Non-pigmented ciliary epithelial cell (primary cell): ENCODE measurements at places on chromosomes 6 and 20.

DNA sequence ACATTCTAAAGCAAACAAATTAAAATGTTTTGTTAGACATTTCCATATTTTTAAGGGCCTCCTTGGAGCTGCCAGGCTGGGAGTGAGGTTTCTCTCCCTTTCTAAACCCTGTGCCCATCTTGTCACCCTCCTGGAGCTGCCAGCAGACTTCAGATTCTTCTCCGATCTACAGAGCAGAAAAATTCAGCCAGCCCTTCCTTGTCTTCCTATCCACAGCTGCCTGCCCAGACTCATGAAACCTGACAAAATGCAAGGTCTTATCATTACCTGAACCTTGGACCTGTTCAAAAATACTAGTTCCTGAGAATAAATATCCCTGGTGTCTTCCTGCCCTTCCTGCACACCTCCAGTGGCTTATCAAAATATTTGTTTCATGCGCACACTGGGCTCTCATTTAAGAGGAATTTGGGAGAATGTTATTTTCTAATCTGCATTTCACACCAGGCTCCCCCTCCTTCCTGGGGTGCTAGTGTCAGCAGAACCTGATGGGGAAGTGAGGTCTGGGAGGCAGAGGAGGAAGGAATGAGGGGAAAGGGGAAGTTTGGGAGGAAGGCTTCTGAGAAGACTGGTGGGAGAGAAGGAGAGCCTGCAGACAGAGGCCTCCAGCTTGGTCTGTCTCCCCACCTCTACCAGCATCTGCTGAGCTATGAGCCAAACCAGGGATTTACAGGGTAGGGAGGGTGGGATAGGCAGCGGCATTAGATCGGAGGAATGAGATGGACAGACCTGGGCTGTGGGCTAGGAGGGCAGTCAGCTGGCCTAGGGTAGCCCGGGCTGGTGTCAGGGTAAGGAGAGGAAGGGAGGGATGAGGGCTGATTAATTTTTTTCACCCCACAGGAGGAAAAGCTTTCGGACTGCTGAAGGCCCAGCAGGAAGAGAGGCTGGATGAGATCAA, at the start of gene AIF1:
Gene AIF1 (plus strand): TSS at position 551 of the 895 bp plus-strand sequence. CDS start 96 bp downstream, at position 647.
- DNase-seq: no peak

- DNase-seq: no peak
Measured at GRCh38 chr6:90454836-90455427, 131.9 kb downstream of the MAP3K7 start.

DNA sequence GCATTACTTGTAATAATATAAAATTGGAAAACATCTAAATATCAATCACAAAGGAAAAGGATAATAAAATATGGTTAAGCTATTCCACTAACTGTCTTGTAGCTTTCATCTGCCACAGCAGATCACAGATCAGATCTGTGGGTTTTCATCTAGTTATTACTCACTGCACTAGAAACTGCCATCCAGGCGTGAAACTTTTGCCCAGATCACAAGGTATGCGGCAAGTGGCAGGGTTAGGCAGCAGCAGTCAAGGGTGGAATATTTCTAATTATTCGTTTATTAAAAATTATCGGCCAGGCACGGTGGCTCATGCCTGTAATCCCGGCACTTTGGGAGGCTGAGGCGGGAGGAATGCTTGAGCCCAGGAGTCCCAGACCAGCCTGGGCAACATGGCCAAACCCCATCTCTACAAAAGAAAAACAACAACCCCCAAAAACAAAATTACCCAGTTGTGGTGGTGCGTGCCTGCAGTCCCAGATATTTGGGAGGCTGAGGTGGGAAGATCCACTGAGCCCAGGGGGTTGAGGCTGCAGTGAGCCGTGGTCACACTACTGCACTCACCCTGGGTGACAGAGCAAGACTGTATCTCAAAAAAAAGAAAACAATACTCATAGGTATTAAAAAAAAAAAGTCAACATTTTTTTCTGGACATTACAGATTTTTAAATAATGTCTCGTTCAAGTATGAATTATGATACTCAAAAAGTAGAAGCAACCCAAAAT, 32.1 kb downstream of the BEND3 start:
- no peak for DNase-seq

DNA sequence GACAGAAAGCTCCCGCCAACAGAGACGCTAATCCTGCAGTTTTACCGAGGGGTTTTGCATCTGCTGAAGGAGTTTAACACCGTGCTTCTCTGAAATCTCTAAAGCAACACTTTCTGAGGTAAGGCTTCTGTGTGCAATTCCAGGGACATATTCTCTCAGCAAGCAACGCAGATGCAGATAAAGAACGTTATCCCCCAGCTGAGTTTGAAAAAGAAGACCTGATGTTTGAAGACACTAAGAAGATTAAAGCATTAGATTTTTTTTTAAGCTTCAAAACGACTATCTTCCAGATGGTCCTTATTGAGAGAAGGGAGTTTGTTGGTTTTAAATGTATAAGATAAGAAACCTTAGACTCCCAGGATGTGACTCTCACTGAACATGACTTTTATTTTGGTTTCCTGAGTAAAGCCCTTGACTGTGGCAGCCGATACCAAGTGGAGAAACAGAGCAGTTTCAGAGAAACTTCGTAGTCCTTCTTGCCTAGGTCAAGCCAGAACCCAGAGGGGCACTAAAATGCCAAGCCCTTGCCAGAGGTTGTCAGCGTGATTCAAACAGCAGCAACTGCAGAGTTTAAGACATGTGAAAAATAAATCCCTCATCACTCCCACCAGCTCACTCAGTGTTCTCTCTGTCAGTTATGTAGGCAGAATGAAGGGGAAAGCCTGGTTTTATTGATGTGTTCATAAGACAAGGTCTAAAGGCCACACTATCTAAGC, 353.3 kb upstream of the CNR1 start:
- DNase-seq: no peak

- DNase-seq: no peak
Measured at GRCh38 chr20:17655286-17655651, 26.8 kb downstream of the RRBP1 start.

DNA sequence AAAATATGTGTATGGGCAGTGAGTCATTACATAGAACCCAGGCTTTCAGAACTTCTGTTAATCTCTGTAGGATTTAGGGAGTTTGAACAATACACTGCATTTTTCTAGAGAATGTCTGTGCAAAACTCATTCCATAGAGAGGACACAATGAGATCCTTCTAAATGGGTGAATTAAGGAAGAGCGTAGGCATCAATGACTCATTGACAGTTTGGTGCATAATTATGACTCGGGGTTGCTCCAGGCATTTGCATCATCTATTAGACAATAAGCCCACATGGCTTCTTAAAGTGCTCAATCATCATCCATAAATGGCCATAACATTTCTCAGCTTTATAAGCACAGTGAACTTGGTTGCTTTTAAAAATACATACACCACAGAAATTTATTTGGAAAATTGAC, 625.5 kb downstream of the CDH26 start:
- DNase-seq: no peak
